ENCODE measurements at places on chromosomes 1 and 21. TPM values are rescaled to one million over a fixed set of nuclear protein-coding genes. Genes with fewer than 3 reads are reported as not detected.
A peak's percentile ranks its signal among the peaks of the same experiment; 100 is the strongest.

DNA sequence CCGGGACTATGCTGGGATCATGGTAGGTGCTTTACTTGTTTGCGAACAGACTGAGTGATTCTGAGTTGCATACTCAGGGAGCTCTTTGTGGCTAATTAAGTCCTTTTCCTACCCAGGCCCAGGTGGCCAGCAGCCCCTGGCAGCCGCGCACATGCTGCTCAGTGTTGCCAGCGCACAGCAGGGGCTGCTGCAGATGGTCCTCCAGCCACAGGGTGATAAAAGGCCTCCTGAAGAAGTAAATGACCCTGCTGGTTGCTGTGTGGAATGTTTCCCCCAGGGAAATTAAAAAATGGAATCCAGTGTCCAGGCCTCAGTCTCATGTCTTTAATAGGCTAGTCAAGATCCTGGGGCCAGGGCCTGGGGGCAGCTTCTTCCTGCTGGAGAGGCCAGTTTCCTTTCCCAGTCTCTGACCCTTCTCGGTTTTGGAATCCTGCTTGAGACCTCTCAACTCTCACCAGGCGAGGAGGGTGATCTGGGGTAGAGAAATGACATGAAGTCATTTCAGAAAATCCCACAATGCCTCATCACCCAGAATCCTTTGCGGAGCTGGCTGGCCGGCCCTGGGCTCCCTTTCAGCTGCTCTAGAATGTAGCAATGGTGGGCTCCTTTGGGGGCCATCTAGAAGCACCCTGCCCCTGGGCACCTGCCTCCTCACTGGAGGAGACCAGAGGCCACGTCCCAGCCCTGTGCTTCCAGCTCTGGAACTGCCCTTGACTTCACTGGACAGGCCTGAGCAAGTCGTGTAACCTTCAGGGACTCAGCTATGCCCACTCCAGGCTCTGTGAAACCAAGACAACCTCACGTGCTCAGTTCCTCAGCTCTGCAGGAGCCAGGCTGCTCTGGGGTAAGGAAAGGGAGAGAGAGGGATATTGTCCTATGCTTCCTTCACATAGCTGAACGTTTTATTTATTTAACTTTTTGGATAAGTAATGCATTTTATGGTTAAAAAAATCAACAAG is 131.4 kb downstream of the MRPS6 start:
- no peak for DNase-seq

GRCh38 chr1:149846042-149846441 is 53.3 kb upstream of the BOLA1 start:
- DNase-seq = no peak

- no peak for DNase-seq
Measured at GRCh38 chr1:103274886-103275285, 166.6 kb upstream of the COL11A1 start.

DNA sequence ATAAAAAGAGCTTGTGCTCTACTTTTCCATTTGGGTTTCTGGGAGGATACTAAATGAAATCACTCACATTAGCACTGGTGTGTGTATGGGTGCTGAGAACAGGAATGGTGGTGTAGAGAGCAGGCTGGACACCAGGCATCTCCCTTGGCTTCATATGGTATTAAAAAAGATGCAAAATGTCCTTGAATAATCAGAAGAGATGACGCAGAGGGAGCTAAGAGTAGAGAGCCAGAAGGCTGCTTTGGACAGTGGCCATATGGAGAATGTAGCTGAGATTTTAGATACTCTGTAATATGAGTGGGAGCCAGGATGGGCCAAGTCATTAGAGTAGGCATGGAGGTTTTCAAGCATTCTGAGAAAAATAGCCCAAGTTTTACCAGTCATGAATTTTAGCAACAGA is 112.3 kb upstream of the ZRANB2 start:
- no peak for DNase-seq

DNA sequence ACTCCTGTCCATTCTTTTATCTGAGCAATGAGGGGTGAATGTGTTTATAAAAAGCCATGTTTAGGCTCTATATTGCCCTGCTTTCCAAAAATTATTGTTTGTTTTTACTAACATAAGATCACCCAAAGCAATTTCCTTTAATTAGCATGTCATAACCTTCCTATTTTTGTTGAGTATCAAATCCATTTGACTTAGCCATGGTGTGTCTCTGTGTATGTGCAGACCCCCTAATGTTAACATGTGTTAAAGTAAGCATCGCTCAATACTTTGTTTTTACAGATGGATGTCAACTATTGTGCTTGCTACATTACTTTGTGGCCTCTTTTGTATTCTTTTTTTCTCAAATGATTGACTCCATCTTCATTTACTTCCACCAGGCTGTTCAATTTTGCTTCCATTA is 585.4 kb downstream of the USP25 start:
- DNase-seq = no peak

DNA sequence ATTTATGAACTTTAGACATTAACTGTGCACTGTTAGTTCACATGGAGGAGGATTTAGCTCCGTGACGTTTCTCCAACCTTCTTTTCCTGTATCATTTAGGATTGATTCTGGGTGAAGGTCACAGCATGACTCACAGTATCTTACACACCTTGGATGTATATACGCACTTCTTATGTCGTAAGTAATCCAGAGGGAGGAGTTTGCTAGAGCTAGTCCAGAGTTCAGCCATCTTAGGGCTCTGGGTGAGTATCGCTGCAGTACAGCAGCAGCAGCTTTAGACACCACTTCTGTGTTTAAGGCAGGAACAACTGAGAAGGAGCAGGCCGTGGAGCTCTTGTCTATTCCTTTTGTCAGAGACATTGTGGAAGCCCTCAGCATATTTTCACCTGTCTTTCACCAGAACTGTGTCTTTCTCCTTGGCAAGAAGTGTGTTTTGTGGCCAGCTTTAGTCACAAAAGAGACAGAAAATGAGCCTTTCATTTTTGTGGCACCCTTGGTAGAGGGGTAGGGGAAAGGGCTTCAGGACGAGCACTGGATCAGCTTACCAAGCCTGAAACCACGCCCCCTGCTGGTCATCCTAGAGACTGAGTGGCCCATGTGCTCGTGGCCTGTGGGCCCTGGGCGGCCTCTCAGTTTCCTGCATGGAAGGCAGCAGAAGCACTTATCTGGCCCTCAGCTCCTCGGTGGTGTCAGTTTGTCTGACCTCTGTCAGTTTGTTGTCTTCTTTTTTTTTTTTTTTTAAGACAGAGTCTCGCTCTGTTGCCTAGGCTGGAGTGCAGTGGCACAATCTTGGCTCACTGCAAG is 64.0 kb downstream of the ADARB1 start:
- DNase-seq = peak; percentile 90

DNA sequence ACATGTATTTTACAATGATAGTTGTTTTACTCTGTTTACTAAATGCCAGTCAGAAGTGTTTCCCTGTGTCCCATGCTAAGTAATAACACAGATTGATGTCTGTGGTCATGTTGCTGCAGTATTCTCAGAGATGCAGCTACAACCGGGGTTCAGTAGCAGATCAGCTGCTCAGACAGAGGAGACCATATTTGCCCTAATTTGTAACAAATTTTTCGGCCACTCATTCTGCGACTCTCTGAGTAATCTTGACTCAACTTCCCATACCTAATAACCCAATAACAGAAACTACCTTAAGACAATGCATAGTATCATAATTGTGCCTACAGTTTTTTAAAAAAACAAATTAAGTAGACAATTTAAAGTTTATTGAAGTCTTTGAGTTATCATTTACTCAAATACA is 32.6 kb downstream of the NIBAN1 start:
- DNase-seq = no peak

DNA sequence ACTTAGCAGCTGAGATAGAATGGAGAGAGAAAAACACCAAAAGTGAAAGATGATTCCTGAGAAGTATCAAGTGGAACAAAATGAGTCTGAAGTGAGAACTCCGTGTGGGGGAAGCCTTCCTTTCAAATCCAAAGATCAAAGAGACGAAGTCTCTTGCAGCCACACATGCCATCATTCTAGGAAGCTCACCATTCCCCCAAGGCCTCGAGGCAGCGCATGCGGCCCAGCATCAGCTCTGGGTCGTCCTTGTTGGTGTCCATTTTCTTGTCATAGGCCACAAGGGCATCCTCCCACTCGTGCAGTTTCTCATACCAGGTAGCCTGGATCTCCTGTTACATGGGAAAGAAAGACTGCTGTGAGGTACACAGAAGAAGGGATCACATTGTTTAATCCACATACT is 32.2 kb upstream of the ANGPTL7 start:
- DNase-seq = no peak

DNA sequence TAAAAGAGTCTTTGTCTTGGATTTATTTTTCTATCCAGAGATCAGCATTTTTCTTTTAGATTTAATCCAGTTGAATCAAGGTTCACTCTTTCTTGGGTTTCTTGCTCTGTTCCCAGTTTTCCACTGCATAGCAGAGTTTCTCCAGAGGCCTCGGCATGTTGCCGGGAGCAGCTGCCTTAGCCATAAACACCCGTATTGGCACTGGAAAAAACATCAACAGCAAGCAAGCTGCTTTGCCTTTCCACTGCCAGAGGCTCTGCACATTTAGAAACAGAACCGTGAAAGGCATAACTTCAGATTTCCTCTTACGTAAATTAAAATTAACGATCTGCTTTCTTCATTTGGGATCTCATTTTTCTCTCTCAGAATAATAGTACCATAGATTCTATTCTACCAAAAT is 181.8 kb upstream of the L1TD1 start:
- no peak for DNase-seq

DNA sequence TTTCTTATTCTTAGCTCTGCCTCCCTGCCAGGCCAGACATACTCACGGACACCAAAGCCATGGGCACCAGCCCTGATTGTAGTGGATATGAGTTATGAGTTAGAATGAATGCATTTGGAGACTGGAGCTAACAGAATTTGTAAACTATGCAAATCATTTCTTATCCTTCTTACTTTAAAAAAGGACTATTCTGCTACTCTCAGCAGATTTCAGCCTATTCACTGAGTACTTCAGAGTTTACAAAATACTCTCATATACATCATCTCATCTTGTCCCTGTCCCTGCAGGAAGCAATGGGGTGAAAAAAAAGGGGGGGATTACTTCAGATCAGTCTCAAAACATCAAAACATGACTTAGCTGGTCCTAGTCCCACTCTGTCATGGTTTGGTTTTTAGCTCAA is 541.4 kb upstream of the PLXNA2 start:
- no peak for DNase-seq

GRCh38 chr1:27192039-27192529 is 37.2 kb upstream of the SLC9A1 start:
- peak; percentile 30 for DNase-seq

GRCh38 chr1:173005196-173005864 is 45.4 kb downstream of the TNFSF18 start:
- DNase-seq = no peak

GRCh38 chr1:210236386-210236839 is 3.8 kb downstream of the SERTAD4 start:
- DNase-seq = no peak

DNA sequence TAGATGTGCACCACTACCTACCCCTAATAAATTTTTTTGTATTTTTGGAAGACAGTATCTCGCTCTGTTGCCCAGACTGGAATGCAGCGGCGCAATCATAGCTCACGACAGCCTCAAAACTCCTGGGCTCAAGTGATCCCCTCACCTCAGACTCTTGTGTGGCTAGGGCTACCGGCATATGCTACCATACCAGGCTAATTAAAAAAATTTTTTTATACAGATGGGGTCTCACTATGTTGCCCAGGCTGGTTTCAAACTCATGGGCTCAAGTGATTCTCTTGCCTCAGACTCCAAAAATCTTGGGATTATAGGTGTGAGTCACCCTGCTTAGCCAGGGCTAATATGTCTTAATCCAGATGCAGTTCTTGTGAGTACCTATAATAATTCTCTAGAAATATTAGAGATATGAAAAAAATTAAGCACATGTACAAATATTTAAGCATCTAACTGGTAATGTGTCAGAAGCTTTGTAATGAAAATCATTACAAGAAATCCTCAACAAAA is 9.5 kb downstream of the SORT1 start:
- no peak for DNase-seq

The TRIM58 gene
- 11.3 TPM for total RNA-seq

The TRABD2B gene
- total RNA-seq = 0.60 TPM

The SAMSN1 gene
- 59.9 TPM for total RNA-seq

The CNR2 gene
- total RNA-seq = 21.6 TPM

The LY9 gene
- total RNA-seq = 80.3 TPM

The BCL2L15 gene
- 6.2 TPM for total RNA-seq

The TEDDM1 gene
- total RNA-seq = not detected
